Cortex of kidney (tissue), 1 donor: ENCODE measurements at places on chromosomes 1 and 21.

- no peak for DNase-seq
Observed at GRCh38 chr1:156389311-156389710, 20.3 kb downstream of the RHBG start.

- no peak for DNase-seq
Observed at GRCh38 chr1:45172005-45172404, 34.4 kb downstream of the ZSWIM5 start.

DNA sequence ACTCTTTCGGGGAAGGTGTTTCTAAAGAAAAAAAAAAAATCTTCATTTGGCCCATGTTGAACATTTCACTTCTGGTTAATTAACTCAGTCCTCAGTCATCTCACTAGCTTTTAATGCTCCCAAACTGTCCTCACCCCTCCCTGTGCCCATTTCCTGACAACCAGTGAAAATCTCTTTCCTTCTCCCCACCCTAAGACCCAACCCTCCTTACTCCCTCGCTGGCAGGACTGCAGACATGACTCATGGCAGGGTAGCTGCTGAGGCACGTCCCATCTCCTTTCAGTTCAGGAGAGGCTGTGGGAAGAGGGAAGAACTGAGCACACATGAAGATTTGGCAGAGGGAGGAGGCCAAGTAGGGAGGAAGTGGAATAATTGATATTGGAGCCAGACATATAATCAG lies 12.6 kb downstream of the PKP1 start:
- no peak for DNase-seq

GRCh38 chr1:163401211-163401610 lies 79.5 kb downstream of the NUF2 start:
- DNase-seq: no peak

GRCh38 chr1:93617670-93618499 lies 63.8 kb downstream of the BCAR3 start:
- DNase-seq: no peak

- no peak for DNase-seq
Observed at GRCh38 chr1:117244971-117245370, 34.2 kb upstream of the VTCN1 start.
